ENCODE measurements at places on chromosomes 7 and 10.

DNA sequence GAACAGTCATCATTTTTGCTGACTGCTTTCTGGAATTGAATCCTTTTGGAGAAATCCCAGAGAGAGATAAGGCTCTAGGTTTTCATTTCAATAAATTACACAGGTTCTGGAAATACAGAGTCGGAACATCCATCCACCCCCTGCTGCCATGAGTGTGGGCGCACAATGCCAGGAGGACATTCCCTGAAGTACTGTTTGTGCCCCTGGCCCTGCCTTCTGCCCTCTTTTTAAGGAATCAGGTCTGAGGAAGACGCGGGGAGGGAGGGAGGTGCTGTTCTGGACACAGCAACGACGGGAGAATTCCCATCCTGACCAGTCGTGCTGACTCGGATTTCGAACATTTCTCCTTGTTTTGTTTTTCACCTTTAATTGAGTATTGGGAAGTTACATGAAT, 69.0 kb downstream of the SEC61G start:
- no peak for DNase-seq

DNA sequence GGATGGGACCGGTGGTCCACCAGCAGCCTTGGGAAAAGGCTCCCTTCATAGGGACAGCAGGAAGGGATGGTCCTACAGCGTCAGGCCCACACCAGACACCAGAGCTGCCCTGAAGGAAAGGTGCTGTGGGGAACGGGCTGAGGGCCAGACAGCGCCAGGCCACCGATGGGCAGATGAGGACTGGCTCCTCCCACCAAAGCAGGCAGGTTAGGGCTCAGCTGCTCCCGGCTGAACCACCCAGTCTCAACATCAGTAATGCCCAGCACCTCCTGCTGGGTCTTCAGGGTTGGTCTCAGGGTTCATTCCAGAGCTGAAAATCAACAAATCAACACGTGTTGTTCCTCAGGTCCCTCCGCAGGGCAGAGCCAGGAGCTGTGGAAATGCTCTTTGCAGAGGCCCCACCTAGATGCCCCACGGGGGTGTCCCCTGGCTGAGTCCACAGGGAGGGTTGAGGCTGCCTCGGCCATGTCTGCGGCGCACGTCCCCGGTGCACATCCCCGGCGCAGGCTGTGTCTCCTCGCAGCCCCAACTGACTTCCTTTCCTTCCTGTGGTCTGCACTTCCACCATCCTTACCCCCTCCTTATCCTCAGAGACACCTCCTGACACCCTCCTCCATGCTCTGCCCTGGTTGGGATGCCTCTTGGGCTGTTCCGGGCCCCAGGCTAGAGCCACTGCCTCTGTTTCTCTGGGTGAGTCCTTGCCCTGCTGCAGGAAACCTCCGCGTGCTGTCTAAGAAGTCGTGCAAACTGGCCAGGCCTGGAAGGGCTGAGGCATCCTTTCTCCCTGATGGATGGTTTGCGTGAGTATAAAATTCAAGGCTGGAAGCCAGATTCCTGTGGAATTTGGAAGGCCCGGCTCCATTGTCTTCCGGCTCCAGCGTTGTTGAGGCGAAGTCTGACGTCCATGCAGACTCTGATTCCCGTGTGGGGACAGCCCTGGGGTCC, 32.8 kb upstream of the CFAP46 start:
- DNase-seq = no peak

GRCh38 chr7:33639552-33640197, 265.7 kb upstream of the BMPER start:
- DNase-seq = no peak

DNA sequence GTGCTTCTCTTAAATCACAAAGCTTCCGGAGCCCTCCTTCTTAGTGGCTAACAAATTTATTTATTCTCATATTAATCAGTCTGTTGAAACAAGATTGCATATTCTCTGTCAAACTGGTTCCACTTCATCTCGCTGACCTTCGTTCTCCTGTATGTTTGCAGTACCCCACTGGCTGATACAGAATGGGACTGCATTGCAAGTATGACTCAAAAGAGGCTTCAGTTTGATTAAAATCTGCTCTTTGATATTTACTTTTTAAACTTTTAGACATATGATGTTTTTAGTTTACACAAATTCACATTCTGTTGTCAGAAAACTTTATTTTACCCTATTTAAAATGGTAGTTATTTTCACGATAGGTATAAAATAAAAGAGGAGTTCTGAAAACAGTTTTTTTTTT, 14.3 kb upstream of the ARHGAP12 start:
- no peak for DNase-seq

- DNase-seq = no peak
Observed at GRCh38 chr10:88592906-88593305, 6.3 kb downstream of the LIPJ start.

DNA sequence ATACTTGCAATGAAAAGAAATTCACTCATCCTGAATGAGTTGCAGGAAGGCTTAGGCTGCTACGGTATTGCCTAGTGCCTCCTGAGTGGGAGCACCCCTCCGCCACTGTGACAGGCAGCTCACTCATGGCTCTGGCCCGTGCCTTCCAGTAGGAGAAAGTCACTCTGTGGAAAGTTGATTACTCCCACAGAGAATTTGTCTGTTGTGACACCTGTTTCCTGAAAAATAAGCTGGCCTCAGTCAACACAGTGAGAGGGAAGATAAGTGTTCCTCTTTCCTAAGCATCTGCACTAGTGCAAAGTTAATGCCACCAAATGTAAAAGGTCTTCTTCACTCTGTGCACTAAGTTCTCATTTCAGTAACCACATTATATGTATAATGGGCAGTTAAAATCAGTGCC, 158.8 kb upstream of the INHBA start:
- no peak for DNase-seq

GRCh38 chr7:50262916-50263690, 41.4 kb upstream of the IKZF1 start:
- DNase-seq = no peak

All from HFF-Myc (cell line).